ENCODE measurements at places on chromosomes 1 and 21.

DNA sequence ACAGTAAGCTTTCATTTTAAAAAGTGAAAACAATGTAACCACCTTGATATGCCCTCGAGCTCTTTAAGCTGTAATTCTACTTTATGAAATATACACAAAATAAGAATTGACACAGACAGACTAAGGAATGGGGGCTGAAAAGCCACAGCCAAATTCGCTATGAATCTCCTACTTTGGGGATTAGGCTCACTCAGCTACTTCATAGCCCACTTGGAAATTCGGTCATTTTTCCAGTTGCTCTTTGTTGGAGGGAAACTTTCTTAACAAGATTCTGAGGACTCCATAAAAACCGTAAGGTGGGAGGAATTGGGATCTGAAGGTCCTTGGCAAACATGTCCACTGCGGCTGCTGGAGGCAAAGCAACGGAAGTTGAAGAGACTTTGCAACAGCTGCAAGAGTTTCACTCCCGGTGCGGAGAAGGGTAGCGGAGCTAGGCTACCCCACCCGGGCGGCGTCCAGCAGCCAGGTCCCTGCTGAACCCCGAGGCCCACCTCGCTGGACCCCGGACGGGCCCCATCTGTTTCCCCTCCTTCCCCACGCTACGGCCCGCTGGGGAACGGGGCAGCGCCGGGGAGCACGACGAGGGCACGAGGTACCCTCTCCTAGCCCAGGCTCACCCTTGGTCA, 634 bp downstream of the MYCBP start:
- DNase-seq = peak; percentile 7

- DNase-seq = no peak
Observed at GRCh38 chr1:64892576-64893573, 73.5 kb downstream of the JAK1 start.

DNA sequence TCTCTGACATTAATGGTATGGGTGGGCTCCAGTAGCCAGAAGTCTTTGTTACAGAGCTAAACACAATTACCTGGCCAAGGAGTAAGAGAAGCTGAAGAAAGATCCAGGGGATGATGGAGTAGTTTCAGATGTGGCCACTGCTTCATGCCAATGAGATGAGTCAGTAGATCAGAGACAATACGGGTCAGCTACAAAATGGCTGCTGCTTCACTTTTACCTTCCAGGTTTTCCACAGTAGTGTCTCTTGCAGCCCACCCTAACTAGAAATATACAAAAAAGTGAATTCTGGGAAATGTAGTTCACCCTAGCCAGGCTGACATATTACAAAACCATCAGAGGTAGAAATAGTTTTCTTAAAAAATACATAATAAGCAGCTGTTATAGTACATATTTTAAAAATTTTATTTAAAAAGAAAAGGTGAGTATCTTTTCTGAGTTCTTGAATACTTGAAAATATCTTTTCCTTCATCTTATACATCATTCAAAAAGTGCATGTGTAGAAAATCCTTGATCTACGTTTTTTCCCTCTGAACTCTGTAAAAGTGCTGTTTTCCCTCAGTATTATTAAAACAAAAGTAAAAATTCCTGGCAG, 36.1 kb downstream of the LRIF1 start:
- no peak for DNase-seq

DNA sequence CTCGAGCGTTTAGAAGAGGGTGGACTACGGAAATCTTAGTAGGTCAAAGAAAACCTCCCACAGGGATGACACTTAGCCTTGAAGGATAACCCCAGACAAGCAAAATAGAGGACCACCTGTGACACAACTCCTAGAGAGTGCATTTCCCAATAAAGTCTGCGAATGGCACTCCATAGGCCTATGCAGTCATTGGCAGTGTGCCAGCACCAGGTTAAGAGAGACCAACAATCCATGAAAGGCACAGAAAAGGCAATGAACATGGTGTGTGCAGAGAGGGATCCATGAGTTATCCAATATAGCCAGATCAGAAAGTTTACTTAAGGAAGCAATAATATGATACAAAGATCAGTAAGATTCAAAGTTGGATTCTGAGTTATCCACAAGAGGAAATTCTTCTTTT, 45.2 kb upstream of the FMO2 start:
- DNase-seq = no peak

- no peak for DNase-seq
Observed at GRCh38 chr1:156276966-156277381, 5.7 kb downstream of the SMG5 start.
